Hippocampal formation (tissue), 2 donors: ENCODE measurements at places on chromosomes 4 and X.

DNA sequence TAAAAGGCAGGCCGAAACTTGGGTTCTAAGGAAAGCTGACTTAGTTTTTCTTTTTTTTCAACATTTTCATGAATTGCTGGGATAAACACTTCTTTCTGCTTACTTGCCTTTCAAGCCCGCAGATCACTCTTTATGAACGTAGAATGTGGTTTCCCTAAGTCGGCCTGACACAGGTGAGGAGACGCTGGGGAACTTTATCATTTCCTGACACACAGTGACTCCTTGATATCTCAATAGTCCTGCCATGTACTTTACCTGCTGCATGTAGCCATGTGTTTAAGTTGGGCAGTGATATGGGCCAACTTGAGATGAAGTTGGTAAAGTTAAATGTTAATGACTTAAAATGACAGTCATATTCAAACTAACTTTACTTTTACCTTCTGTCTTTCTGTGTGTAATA is 26.6 kb upstream of the SNCA start:
- DNase-seq, result no peak

- peak; percentile 22 for DNase-seq
These were observed 543 bp downstream of the NFXL1 start for GRCh38 chr4:47913861-47914219.

- no peak for DNase-seq
These were observed 9.8 kb downstream of the SCFD2 start for GRCh38 chr4:53355930-53356521.

GRCh38 chrX:109783701-109784079 is 50.6 kb upstream of the ACSL4 start:
- DNase-seq, result no peak

DNA sequence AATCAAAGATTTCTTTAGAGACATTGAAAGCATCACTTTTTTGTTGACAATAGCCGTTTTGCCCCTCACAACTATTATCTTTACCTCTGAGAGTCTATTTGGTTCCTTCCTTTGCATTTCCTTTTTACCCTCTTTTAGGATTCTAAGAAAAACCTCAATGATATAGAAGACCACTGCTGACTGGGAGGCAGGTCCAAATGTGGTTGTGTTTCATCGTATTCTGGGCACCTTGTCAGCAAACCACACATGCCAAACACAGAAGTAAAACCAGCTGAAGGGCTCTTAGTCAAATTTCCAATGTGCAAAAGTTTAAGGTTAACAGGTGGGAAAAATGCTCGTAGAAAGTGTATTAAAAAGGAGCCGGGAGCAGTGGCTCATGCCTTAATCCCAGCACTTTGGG is 5.1 kb upstream of the PRMT9 start:
- DNase-seq, result no peak

DNA sequence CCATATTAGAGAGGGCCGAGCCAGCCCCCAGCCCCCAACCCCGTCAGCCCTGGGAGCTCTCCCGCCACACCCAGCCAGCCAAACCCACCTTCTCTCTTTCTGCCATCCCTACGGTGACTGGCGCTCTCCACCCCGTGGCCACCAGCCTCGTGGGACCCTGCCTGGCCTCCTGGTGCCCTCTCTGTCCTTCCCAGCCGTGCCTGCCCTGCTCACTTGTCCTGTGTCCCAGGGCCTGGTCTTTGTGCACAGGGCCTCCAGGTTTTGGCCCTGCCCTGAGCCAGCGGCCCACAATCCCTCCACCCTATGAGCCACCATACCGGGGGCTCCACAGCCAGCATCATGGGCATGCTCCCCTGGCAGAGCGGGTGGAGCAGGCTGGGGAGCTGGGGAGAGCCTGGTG is 77.4 kb downstream of the ABLIM2 start:
- no peak for DNase-seq

DNA sequence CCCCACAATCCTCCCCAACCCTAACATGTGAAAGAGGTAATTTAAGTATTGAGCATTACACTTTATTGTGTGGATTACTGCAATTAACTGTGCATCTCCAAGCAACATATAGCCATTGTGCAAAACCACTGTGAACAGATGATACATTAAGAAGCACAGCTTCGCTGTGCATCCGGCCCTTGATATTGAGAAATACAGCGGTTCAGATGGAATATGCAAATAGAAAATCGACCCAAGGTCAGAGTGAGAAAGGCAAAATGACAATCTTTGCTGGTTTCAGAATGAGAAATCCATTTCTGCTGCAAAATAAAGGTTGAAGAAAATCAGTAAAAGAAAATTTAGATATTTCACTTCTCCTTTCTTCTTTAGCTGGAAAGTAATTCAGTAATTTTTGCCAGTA is 805.9 kb upstream of the GRID2 start:
- DNase-seq, result no peak

DNA sequence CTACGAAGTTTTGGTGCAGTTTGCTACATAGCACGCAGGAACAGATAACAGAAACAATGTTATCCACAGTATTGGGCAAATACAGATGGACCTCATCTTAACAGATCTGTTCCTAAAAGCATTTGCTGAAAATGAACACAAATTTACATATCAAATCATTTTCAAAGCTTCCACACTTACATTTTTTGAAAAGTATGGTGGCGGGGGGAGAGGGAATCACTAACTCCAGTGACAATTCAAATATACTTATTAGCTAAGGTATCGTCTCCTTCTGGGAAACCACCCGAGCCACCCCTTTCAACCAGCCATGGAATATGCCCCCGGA is 175.0 kb downstream of the NSUN7 start:
- DNase-seq, result no peak

DNA sequence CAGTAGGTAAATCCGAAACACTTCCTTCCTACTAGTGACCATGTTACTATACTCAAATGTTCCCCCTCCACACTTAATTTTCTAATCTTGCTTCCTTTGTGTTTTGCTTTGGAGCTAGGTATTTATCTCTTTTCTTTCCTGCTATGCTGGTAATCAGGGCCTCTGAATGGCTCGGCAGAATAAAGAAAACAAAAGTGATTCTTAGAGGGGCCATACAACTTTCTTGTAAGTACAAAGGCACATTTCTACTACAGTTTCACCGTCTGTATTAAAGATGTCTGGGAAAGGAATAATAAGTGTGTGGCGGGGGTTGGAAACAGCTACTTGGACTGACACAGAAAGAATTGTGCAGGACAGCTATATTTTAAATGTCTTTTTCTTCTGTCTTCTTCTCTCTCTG is 50.3 kb downstream of the GPC3 start:
- no peak for DNase-seq

GRCh38 chr4:95225849-95226248 is 322.9 kb downstream of the UNC5C start:
- DNase-seq, result no peak

- no peak for DNase-seq
These were observed 8.8 kb downstream of the LARP7 start for GRCh38 chr4:112645541-112646329.

- DNase-seq, result no peak
These were observed 3.0 kb upstream of the SLC25A6 start for GRCh38 chrX:1394731-1395501.

DNA sequence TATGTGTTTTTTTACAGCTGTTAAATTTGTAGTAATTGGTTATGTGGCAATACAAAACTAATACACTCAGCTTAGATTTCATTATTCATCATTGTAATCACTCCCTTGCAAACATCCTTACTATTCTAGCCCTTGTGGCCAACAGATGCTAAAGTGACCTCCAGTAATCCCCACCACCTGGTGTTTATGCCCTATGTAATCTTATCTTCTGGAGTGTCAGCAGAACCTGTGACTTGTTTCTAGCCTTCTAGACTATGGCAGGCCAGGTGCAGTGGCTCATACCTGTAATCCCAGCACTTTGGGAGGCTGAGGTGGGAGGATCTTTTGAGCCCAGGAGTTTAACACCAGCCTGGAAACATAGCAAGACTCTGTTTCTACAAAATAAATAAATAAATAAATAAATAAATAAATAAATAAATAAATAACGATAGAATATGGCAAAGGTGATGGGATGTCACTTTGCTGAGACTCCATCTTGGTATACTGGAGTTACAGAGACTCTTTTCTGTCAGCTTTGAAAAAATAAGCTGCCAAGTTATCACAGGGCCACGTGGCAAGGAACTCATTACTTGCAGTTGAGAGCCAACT is 12.3 kb upstream of the TSR2 start:
- DNase-seq, result no peak

- DNase-seq, result no peak
These were observed 10.8 kb upstream of the SNCA start for GRCh38 chr4:89847571-89848325.

GRCh38 chr4:151541389-151542071 is 132.6 kb downstream of the FHIP1A start:
- no peak for DNase-seq

DNA sequence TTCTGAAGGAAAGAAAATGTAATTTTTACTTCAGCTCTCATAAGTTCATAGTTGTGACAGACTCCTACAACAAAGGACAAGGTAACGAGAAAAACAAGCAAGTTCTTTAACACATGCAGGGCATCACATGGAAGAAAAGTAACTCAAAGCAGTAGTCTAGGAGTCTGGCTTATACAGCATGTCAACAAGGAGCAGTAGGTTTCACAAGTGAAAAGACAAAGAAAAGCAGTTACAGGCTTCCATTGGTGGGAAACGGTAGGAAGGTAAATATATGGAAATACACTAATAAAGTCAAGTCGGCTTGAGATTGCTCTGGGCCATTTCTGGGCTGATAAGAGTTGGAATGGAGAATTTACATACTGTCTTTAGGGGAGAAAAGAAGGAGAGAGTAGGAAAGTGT is 228.4 kb upstream of the ZFP42 start:
- DNase-seq, result no peak
